ENCODE measurements at places on chromosomes 12 and 14. TPM values are rescaled to one million over a fixed set of nuclear protein-coding genes. Genes with fewer than 3 reads are reported as not detected.

DNA sequence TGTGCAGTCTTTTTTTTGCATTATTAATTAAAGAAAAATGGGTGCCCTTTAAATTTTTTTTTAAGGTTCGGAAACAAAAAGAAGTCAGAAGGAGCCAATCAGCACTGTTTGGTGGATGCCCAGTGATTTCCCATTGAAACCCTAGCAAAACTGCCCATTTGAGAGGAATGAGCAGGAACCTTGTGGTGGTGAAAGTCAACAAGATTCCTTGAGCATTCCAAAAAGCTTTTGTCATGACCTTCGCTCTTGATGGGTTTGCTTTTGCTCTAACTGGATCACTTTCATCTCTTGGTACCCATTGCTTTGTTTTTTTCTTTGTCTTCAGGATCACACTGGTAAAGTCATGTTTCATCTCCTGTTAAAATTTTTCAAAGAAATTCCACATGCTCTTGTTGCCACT lies 54.1 kb downstream of the ADIPOR2 start:
- DNase-seq: no peak

GRCh38 chr12:30144777-30145683 lies 361.3 kb upstream of the TMTC1 start:
- DNase-seq: no peak

DNA sequence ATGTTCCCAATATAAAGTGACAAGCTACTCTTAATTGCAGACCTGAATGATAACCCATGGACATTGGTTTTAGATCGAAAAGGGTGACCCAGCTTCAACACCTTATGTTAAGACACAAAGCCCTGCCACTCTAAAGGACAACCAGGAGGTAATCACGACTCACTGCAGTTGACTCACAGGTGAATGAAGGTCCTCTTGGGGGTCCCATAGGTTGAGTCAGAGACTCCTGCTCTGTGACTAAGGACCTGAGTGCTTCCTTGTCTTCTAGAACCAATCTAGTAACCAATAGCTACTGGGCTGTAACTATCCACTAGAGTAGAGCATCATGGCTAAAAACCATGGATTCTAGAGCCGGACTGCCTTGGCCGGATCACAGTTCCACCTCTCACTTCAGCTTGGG lies 73.8 kb downstream of the KCNK10 start:
- DNase-seq: no peak

- peak; percentile 96 for DNase-seq
Observed at GRCh38 chr12:93441617-93442410, at the start of gene UBE2N. Gene UBE2N (minus strand): TSS chr12:93441947. CDS start chr12:93441884, 63 bp downstream.

- DNase-seq: no peak
Observed at GRCh38 chr14:93764211-93764659, 24.1 kb downstream of the PRIMA1 start.

DNA sequence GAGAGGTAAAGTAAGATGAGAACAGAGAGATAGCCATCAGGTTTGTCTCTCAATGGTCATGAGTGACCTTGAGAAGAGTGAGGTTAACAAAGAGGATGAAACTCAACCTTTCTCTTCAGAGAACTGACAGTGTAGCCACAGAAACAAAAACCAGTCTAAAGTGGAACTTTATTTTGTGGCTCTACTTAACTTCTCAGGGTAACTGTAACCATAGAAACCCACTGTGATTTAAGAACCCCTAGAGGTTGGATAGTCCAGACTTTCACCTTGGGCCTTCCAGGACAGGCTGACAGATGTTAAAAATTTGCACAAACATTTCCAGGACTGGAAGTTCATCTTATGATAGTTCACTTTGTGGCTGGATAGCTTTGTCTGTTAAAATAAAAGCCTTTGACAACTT lies 48.5 kb downstream of the ATP23 start:
- no peak for DNase-seq

GRCh38 chr12:130849561-130850417 lies 10.7 kb upstream of the STX2 start:
- DNase-seq: no peak

GRCh38 chr12:90229407-90230170 lies 521.0 kb upstream of the ATP2B1 start:
- DNase-seq: no peak

- no peak for DNase-seq
Observed at GRCh38 chr12:53781228-53781801, 29.5 kb upstream of the CISTR start.

DNA sequence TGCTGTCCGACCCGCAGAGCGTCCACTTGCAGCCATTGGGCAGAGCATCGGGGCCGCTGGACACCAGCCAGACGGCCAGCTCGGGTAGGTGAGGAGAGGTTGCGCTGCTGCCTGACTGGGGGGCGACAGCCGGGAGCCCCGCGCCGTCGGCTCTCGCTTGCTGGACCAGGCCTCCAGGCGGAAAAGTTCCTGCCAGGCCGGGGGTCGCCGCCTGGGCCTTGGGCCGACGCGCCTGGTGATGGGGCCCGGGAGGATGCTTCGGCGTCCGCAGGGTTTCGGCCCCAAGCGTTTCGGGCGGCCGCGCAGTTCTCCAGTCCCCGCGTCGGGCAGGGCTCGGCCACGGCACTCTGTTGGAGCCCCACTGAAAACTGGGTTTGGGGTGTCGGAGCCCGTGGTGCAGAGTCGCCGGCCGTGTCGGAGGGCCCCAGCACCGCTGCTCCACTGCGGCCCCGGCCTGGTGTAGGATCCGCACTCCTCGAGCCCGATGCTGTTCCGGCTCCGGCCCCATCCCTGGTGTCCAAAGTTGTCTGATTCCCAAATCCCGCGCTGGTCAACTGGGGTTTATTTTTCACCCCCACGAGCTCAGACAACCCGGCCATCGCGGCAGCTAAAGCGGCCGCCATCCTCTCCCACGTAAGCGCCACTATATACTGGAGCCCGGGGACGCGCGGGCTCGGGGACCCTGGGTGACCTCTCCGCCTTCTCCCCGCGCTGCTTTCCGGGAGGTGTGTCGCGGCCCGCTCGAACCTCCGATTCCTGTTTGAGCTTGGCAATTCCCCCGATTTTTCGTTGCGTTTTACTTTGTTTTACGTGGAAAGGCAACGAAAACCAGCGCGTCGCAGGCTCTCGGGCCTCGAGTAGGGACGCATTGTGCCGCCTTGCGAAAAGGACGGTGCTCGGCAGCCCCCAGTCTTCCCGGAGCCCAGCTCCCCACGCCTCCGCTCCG lies 872 bp downstream of the VSX2 start:
- DNase-seq: no peak

DNA sequence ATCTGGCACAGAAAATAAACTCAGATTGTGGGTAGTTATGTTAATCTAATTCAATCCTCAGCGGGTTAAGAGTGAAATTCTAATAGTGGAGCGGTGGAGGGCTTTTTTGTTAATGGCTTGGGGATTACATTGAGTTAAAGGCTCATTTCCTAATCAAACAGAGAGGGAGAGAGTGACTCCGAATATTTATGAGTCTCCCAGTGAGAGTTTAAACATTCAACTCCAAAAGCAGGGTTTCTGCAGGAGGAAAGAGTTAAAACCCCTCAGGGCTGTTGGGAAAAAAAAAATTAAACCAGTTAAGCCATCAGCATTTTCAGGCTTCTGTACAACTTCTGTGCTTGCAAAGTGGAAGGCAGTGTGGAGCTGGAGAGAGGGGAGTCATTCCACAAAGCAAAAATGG lies 62.1 kb upstream of the ESRRB start:
- no peak for DNase-seq

DNA sequence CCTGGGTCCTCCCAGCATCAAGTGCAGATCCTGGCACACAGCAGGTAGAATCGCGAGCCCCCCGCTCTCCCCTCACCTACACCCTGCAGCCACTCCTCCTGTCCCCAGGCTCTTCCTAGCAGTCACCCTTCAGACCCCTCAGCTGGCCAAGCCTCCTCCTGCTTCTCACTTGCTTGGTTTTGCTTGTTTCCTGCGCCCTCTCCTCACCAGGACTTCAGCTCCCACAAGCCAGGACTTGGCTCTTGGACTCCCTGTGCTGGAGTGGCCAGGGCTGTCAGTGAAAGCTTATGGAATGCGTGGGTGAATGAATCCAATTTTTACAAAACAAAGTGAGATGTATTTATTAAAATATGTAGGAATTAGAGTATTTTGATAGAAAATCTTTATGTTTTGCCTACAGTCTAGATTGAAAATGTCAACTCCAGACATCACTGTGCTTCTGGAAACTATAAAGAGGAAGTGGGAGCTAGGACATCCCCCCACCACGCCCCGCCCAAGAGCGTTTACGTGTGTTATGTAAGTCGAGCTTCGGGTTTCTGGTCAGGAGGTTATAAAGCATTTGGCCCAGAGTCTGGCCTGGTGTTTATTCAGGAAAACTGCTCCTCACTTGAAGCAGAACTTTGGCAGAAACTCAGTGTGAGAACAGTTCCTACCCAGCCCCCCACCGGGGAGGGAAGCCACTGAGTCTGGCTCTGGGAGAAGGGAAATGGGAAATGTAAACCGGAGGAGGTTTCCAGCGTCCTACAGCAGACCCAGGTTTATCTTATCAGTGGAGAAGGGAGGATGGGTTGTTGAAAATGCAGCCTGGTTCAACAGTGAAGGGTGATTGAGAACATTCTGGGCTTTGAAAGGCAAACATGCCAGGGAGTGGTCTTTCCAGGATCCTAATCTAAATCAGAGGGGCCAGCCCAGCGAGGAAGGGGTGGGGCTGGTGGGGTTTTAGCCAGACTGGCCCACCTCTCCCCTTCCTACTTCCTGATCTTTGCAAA lies 8.8 kb downstream of the ALDH2 start:
- DNase-seq: peak; percentile 43

DNA sequence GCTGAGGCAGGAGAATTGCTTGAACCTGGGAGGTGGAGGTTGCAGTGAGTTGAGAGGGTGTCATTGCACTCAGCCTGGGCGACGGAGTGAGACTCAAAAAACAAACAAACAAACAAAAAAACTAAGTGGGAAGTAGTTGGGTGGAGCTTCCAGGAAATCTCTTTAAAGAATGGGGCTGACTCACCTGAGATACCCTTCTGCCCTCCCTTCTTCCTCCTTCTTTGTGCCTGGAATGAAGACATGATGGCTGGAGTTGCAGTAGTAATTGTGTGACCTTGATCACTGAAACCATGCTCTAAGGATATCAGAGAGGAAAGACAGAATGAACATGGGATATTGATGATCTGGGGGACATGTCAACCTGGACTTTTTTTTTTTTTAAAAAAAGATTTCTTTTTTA lies 87.6 kb upstream of the MED13L start:
- DNase-seq: no peak

GRCh38 chr12:106759526-106760183 lies 14.8 kb upstream of the RIC8B start:
- no peak for DNase-seq

DNA sequence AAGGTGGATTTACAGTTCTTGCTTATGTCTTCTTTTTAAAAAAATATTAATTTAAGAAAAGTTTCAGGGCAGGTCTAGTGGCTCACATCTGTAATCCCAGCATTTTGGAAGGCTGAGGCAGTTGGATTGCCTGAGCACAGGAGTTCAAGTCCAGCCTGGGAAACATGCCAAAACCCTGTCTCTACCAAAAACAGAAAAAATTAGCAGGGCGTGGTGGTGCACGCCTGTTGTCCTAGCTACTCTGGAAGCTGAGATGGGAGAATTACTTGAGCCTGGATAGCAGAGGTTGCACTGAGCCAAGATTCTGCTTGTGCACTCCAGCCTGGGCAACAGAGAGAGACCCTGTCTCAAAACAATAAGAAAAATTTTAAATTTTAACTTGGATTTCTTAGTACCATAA lies 5.4 kb upstream of the TAS2R46 start:
- DNase-seq: no peak

DNA sequence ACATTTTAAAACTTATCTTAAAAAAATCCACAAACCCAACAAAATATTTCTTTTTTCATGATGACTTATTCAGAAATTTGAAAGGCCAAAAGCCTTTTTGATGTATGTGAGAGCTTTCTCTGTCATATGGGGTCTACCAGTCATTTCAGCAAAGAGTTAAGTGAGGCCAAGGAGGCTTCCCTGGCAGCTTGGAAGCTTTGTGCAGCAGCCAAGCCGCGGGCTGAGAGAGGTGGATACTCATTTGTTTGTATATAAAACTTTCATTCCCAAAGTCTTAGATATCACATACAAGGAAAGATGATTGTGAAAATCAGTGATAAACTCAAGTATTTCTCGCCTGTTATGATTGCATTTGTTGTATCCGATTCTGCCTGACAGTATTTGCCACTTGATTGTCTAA lies 48.5 kb upstream of the RNU6-8 start:
- DNase-seq: no peak

DNA sequence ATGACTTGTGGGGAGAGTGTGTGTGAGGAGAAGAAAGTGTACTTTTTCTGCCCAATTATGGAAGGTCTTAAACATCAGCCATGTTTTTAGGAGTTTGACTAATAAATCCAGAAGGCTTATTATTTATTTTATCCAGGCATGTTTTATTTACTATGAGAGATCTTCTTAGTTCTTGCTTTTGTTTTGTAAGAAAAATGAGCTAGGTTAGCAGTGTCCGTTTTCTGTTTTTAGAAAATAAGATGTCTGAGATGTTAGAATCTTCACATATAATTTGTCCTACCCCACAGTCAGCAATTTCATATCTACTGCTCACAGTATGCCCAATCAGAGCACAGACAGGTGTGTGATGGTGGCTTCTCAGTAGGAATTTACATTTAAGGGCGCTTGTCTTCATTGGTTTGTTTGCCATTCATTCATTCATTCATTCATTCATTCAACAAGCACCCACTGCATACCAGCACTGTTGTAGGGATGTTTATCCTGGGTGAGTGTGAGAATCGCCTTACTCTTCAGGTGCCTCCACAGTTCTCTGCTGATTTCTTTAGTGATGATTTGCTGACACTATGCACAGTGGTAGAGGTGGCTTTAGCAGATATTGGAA lies 83.2 kb downstream of the CRADD start:
- DNase-seq: no peak

DNA sequence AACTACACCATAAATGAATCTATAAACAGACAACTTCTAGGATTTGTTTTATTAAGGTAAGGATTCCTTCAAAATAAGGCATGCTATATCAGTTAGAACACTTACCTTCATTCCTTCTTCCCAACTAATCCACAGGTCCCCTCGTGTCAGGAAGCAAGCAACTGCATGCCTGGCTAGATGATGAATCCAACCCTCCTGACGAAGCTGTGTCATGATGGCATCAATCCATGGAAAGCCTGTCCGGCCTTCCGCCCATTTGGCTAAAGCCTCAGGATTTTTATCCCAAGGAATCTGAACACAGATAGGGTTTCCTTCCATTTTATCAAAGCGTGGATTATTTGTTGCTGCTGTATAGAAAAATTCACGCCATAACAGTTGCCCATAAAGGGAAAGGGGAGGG lies 12.5 kb upstream of the MTERF2 start:
- no peak for DNase-seq

GRCh38 chr14:50342221-50343078 lies 30.3 kb downstream of the DMAC2L start:
- DNase-seq: no peak

- DNase-seq: no peak
Observed at GRCh38 chr12:7844116-7844515, 28.6 kb downstream of the SLC2A14 start.

RERGL gene
- not detected for total RNA-seq

SMOC1 gene
- not detected for total RNA-seq

TBX3 gene
- total RNA-seq: not detected

A2M gene
- not detected for total RNA-seq

SPX gene
- not detected for total RNA-seq

EGLN3 gene
- 0.68 TPM for total RNA-seq

THTPA gene
- total RNA-seq: 12.4 TPM

TOMM20L gene
- 0.92 TPM for total RNA-seq

RAD51B gene
- total RNA-seq: 17.3 TPM

LRRC43 gene
- total RNA-seq: 0.38 TPM

PPM1H gene
- not detected for total RNA-seq

OAS2 gene
- 9.2 TPM for total RNA-seq
